Activated CD4-positive, CD25-positive, alpha-beta regulatory T cell treated with anti-CD3 and anti-CD28 coated beads, Interleukin-2, amount 50 U/mL, for 24 hours (primary cell): ENCODE measurements at places on chromosomes 5 and 9.

DNA sequence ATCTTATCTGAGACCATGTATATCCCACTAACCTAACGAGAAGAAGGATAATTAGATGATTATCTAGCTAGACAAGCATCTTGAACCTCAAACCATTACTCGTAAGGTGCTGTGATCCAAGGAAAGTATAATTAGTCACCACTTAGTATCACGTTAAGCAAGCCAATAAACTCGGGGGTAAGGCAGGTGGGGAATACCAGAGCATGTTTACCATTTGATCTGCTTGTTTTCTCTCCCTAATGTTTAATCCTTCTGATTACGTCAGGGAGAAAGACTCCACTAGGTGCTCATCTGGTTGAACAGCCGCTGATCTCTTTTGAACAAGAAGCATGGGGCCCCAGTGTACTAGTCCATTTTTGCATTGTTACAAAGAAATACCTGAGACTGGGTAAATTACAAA, 69.9 kb upstream of the SLC1A1 start:
- ATAC-seq: no peak

- no peak for ATAC-seq
Measured at GRCh38 chr9:134220311-134220710, 55.9 kb upstream of the RNU6ATAC start.

DNA sequence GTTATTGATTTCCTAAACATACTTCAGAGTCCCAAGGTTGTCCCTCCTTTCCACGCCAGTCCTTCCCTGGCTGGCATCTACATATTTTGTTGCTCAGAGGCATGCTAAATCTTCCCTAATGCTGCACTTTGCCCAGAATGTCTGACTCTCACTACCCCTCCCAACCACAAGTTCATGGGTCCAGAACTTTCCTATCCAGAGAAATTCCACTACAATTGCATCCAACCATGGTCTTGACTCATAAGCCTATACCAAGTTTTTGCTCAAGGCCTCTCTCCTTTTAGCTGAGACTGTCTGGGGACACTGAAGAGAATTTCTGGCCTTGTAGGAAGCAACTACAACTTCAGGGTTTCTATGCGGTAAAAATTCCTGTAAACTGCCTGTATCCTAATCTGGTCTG, 206.3 kb downstream of the BNC2 start:
- no peak for ATAC-seq

GRCh38 chr5:78757269-78758053, 108.9 kb upstream of the LHFPL2 start:
- ATAC-seq: no peak

- ATAC-seq: no peak
Measured at GRCh38 chr5:151008210-151008491, 12.2 kb upstream of the GPX3 start.

GRCh38 chr5:55226934-55227663, at the start of gene MCIDAS:
Gene MCIDAS, minus strand, starts transcription at chr5:55227315. Its CDS starts 177 bp downstream, at chr5:55227138.
- peak; percentile 44 for ATAC-seq

GRCh38 chr5:122846051-122846550, 688 bp downstream of the SNX24 start:
- ATAC-seq: no peak

DNA sequence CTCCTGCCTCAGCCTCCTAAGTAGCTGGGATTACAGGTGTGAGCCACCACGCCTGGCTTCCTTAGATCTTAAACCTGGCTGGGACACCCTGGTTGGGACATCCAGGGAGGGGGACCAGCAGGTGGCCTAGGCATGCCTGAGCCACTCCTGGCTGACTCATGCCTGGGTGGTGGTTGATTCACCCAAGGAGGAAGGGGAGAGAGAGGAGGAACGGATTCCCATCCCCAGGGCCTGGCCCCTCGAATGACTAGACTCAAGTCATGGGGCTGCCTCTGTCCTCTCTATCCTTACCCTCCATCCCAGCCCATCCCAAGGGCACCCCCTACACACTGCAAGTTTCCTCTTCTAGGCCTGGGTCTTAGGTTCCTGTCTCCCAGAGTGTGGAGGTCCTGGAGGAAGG, 12.7 kb downstream of the EEIG1 start:
- ATAC-seq: no peak

DNA sequence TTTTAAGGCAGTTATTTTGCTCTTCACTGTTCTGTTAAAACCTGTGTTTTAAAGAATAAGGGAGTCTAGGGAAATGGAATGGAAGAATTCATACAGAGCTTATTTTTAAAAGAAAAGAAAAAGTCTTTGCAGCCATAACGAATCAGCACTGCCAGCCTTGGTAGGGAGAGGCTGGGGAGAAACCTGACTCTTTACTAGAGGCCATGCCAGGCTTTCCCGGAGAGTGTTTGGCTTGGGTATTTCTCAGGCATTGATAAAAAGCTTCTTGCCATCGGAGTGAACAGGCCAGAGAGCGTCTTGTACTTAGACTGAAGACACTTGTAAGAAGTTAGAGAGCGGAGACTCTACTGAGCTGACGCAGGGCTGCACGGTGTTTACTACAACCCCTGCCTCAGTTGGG, 72.7 kb upstream of the NFIL3 start:
- ATAC-seq: no peak

- no peak for ATAC-seq
Measured at GRCh38 chr9:71506821-71507220, 261.5 kb downstream of the CEMIP2 start.

DNA sequence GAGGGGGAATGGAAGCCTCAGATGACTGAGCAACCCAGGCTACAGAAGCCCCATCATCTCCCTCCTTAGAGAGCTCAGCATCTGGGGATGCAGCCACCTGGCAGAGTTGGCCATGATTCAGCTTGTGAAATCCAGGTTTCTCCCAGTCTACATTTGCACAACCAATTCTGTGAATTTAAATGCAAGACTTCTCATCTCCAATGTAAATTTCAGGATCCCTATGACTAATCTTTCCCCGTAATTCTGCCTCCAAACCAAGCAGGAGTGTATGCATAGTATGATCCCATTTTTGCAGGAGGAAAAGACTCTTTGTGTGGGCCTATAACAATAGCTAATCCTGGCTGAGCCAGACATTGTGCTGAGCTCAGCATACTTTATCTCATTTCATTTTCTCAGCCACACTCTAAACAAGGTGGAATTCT, 59.6 kb upstream of the IL17B start:
- ATAC-seq: no peak

- no peak for ATAC-seq
Measured at GRCh38 chr5:94976853-94977252, 308.0 kb downstream of the MCTP1 start.

DNA sequence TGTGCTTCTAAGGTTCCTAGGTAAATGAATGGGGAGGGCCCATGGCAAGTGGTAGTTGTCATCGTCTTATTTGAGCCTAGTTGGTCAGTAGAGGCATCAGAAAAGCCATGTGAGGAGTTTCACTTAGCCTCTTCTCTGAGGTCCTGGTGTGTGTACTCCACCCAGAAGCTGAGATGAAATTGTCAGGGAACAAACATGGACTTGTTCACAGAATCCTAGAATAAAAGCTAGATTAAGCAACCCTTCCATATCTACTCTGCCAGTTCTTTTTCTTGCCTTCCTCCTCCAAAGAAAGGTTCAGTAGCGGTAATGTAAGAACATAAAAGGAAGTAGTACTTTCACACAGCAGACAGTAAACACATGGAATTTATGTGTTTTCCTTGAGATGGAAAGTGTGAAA, 70.4 kb downstream of the ARHGAP26 start:
- no peak for ATAC-seq

- ATAC-seq: peak; percentile 92
Measured at GRCh38 chr5:123460296-123460729, 37.1 kb upstream of the CEP120 start.

GRCh38 chr5:1745796-1746370, 53.8 kb downstream of the MRPL36 start:
- no peak for ATAC-seq

DNA sequence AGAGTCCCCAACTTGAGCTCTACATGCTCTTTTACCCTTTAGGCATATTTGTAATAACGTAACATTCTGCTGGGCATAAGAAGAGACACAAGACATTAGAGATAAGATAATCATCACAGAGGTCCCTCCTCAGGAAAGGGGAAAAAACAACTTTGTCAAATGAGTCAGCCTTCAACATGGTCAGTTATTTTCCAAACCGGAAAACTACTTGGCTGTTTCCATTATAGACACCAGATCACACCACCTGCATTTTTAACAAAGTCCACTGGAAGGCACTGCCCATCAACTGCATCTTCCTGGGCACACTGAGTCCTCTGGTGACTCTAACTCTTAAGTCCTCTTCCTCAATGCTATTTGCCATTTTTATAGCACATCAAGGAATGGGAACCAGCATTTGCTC, 221.8 kb downstream of the FAM114A2 start:
- no peak for ATAC-seq

GRCh38 chr5:146630472-146630871, 114.5 kb upstream of the GPR151 start:
- ATAC-seq: no peak

DNA sequence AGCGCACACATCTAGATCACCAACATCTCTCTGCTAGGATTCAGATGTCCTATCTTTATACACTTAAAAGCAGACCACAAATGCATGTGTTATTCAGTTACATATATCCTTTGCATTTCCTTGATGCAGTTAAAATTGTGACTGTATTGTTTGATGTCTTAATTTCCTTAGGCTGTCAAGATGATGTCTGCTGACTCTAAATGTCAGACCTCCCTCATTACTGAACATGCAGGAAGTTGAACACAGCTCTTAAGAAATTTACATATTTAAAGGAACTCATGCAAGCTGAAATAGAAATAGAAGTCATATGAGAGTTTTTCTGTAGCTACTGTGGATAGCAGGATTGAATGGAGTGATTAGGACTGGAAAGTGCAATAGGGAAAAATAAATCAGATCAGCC, 336.5 kb upstream of the SEMA6A start:
- ATAC-seq: no peak

DNA sequence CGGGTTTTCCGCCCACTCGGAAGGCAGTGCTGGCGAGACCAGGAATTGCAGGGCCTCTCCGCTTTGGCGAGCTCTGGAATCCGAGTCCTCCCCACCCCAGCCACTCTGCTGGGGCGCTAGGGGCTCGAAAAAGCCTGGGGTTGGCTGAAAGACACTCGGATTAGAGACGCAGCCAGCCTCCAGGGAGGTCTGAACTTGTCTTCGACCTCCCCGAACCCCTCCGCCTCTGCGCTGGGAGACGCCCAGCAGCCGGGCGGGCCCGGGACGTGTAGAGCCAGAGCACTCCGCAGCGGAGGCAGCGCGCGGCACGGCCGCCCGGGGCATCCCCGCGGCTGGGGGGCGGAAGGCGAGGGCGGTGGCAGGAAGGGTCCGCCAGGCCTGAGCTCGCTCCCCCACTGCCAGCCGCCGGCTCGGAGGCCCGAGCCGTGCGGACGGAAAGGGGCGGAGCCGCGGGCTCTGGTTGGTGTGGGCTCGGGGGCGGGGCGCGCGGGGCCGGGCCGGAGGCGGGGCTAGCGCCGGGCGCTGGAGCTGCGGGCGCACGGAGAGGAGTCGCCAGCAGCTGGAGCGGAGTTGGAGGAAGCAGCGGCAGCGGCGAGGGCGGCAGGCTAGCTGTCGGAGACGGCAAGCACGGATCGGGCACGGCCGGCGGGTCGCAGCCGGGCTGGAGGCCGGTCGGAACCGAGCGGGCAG, at the start of gene PIK3R1:
TSS of gene PIK3R1 (plus strand) at position 549 of the 690 bp plus-strand sequence. CDS start 10,920 bp downstream, outside the sequence.
- ATAC-seq: peak; percentile 86

DNA sequence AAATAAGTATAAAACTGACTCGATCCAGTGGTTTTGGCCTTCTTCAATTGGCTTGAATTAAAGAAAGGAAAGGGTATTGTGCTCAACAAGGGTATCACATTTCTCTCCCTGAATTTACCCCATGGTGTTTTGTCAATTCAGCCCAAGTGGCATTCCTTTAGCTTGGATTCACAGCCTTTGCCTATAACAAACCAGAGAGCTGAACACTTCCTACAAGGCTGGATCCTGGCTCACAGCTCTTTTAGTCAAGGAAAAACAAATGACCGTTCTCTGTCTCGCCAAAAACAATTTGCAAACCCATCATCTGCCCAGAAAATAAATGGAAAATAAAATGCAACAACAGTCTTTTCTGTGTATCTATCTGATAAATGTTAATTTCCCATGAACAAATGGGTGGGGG, 5.7 kb downstream of the ZNF366 start:
- no peak for ATAC-seq

DNA sequence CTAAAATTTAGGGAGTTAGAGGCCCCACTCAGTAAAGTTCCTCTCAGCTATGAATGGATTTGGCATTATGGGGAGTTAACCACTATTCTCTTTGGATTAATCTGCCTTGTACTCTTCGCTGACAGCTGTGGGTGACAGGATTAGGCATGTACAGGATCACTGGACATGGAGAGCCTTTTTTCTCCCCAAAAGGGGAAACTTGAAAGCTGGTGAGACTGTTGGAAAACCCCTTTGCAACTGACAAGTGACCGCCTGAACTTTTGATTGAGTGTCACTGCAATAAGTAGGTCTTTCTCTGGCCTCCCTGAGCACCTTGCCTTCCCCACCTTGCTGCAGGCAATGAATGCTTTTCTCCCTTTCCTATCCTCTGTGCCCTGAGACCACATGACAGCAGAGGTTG, 68.3 kb downstream of the ERP44 start:
- no peak for ATAC-seq
